ENCODE measurements at places on chromosomes 16 and 17.

DNA sequence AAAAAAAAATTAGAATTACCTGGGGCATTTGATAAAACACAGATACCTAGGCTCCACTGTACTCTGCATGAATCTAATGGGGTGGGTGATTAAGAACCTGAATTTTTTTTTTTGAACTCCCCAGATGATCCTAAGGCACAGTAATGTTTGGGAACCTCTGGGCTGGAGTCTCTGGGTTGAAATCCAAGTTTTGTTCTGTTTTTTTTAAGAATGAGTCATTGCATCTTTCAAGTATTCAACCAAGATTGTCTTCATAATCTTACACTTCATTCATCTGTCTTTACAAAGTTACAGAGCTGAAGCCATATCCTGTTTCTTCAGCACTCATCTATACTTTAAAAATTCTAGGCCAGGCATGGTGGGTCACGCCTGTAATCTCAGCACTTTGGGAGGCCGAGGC lies 52.6 kb downstream of the PIGL start:
- DNase-seq = no peak

DNA sequence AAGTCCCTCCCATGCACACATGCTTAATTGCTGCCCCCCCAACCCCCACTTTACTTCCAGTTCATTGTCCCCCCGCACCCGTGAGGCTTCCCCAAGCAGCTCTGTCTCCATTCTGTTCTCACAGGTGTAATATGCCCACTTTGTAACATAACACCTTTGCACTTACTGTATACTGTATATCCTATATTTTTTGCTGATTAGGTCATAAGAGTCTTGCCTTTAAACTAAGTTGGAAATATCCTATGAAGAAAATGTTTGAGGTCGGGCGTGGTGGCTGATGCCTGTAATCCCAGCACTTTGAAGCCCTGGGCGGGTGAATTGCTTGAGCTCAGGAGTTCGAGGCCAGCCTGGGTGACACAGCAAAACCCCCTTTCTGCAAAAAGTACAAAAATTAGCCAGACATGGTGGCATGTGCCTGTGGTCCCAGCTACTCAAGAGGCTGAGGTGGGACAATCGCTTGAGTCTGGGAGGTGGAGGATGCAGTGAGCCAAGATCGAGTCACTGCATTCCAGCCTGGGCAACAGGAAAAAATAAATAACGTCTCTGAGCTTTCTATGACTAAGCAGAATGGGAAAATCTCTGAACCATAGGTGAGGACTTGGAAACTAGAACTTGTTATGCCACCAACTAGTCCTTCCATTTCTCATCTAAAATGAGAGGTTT lies 76.1 kb downstream of the TNRC6C start:
- DNase-seq = no peak

DNA sequence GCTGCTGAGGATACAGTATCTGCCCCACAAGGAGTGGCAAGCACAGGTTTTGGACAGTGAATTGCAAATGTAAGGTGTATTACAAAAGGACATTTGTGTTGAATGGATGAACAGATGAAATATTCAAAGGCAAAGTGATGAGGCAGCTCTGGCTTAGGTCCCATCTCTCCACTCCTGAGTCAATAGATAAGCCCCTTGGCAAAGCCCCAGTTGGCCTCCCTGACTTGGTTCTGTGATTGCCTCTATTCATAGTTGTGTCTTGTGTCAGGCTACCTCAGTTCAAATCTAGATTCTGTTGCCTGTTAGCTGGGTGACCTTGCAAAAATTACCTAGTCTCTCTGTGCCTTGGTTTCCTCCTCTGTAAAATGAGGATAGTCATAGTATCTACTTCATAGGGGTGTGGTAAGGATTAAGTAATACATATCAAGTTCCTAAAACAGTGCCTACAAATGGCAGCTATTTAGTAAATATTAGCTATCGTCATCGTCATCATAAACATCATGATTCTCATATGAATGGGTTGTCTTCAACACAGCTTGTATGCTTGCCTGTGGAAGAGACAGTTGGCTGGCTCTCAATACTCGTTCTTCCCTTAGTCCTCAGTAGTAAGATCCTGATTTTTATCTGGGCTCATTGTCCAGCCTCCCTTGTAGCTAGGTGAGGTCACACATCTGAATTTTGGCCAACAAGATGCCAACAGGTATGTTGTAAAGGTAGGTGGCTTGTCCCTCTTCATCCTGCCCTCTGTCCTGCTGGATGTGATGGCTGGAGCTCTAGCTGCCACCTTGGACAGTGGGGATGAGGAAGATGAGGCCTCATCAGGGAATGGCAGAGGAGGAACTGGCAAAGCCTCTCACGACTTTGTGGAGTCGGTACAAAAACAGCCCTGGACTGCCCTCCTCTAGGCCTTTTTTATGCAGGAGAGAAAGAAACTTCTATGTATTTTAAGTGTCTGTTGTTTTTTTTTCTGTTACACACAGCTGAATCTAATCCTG lies 2.1 kb upstream of the MFAP4 start:
- no peak for DNase-seq

GRCh38 chr17:76388966-76389888 lies 4.8 kb downstream of the SPHK1 start:
- no peak for DNase-seq

- no peak for DNase-seq
Observed at GRCh38 chr17:83032781-83033180, 46.6 kb upstream of the METRNL start.

DNA sequence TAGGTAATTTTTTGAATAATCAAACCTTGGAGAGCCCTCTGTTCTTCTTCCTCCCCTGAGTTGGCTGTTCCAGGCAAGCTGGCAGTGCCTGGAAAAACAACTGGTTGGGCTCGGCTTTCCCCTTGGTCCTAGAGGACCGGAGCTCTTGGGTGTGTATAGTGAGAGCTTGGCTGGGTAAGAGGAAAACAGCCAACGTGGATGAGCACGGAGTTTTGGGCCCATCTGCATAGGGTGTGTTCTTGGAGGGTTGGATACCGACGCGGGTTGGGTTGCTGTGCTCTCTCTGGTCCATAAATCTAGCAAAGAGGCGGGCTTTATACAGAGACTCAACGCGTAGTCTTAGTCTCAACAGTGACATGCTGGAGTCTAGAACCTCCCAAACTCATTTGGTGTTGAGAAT lies 23.2 kb downstream of the ITGB3 start:
- DNase-seq = peak; percentile 72

GRCh38 chr16:30771726-30772125 lies 9.6 kb downstream of the RNF40 start:
- no peak for DNase-seq

DNA sequence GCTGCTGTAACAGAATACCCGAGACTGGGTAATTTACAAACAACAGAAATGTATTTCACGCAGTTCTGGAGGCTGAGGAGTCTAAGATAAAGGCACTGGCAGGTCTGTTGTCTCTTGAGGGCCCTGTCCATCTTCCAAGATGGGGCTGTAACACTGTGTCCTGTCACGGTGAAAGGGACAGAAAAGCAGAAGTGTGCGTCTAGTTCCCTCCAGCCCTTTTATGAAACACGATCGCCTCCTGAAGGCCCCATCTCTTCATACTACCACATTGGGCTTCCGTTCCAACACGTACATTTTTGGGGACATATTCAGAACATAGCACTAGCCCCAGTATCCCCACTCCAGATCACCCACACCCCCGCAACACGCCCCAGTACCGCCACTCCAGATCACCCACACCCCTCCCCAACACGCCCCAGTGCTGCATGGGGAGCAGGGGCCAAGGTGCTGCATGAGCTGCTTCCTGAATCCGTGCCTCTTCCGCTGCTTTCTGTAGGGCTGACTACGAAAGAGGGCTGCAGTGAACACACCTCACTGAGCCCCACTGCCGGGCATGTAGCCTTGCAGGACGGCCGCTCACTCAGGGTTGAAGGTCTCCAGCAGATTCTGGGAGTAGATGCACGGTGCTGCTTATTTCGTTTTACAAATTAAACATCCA lies 91.9 kb downstream of the RPTOR start:
- DNase-seq = no peak

- DNase-seq = peak; percentile 74
Observed at GRCh38 chr17:34797720-34798119, 163.5 kb downstream of the CCT6B start.

DNA sequence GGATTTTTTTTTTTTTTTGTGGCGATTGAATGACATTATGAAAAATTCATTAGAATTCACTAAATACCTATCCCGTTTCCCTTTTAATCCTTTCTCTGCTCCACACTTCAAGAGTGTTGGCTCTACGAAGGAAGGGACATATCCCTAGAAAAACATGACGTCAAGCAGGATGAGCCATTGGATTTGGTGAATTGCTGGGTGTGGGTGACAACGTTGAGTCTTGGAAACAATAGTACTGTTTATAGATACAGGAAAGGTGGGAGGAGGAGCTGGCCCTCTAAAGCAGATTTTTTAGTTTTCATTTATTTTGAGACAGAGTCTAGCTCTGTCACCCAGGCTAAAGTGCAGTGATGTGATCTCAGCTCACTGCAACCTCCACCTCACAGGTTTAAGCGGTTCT lies 167.6 kb upstream of the FAM20A start:
- no peak for DNase-seq

- DNase-seq = no peak
Observed at GRCh38 chr17:80746262-80746935, 201.8 kb downstream of the RPTOR start.

DNA sequence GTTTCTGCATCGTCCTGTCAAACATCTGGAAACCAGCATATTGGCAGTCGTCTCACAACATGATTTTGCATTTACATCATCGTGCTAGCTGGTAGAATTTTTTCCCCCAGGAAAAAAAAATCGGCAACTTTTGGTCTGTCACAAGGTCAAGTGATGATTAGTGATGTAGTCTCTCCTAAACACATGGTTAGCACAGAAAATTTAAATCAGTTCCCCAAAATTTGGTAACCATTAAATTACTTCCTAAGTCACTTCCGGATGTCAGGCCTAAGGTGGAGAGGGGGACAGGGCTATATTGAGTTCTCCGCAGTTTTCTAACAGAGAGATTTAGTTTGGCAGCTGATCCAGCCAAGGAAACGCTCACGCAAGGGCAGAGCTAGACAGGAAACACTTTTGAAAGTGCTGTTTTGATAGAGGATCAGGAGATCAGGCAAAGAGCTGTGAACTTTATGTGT lies 271.0 kb upstream of the TBX2 start:
- DNase-seq = no peak

GRCh38 chr17:55266051-55266957 lies 1.5 kb downstream of the HLF start:
- no peak for DNase-seq

- DNase-seq = no peak
Observed at GRCh38 chr16:2473999-2474876, 689 bp upstream of the TBC1D24 start.

- no peak for DNase-seq
Observed at GRCh38 chr17:53892222-53892621, 69.5 kb downstream of the KIF2B start.
